ENCODE measurements at places on chromosomes 11 and 22.
A peak's percentile ranks its signal among the peaks of the same experiment; 100 is the strongest.

DNA sequence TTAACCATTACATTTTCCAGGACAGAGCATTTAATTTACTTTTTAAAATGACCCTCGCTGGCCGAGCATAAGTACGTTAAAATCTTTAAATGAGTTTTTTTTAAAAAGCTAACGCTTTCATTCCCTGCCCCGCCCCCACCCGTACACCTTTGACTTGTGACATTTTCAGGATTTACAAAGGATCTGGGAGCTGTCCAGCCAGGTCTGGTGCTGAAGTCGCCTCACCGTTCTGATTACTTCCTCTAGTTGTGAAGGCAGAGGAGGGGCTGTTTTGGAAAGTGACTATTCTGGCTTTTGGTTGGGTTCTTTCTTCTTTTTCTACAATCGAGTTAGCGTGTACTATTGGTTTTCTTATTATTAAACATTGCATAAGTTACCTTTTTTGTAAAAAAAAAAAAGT lies 2.9 kb downstream of the C11orf87 start:
- no peak for DNase-seq

DNA sequence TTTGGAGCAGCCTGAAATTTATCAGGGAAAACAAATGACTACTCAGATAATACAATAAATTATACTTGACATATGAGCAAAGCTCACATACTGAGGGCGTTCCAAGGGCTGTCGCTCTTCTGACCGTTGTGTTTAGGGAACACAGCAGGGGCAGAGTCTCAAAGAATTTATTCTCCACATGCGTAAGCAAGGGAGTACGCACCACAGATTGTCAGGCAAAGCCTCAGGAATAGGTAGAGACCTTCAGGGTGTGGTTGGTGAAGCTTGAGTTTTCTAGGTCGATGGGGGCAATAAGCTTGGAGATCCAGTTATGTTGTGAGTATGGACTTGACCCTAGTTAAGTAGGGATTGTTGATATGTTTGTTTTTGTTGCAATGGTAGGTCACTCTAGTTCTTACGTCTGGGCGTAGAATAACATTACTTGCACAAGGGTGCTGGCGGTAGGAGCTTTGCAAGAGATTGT lies 830 bp downstream of the ACAT1 start:
- DNase-seq = no peak

DNA sequence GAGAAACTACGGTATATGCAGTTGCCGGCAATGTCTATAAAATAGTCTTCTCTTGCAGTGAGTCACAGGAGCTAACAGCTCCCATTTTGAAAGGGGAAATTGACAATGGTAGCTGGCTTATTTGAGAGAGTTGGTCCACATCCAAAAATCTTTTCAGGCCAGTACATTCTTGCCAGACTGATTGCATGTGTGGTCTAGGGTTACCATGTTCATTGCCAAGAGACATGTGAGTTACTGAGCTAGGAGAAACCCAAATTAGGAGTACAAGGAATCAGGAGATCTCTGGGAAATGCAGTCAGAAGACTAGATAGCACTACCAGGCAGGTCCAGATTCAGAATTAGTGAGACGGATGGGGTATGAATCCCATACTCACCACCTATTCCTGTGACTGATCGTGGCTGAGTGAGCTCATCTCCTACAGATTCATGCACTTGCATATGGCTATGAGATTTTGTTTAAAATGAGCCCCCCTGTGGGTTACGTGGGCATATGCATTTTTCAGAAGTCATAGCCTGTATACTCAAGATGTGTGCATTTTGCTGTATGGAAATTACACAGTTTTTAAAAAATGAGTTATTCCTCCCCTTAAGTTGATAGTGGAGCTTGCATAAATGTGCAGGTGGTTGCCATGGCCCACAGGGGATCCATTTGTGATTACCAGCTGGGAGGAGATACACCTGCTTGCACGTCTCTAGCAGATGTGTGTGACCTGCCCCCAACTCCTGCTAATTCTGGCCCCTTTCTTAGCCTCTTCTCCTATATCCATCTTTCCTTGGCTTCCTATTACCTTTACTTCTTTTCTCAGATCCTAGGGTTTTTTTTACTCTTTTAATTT lies 102.7 kb downstream of the COMMD9 start:
- peak; percentile 75 for DNase-seq

DNA sequence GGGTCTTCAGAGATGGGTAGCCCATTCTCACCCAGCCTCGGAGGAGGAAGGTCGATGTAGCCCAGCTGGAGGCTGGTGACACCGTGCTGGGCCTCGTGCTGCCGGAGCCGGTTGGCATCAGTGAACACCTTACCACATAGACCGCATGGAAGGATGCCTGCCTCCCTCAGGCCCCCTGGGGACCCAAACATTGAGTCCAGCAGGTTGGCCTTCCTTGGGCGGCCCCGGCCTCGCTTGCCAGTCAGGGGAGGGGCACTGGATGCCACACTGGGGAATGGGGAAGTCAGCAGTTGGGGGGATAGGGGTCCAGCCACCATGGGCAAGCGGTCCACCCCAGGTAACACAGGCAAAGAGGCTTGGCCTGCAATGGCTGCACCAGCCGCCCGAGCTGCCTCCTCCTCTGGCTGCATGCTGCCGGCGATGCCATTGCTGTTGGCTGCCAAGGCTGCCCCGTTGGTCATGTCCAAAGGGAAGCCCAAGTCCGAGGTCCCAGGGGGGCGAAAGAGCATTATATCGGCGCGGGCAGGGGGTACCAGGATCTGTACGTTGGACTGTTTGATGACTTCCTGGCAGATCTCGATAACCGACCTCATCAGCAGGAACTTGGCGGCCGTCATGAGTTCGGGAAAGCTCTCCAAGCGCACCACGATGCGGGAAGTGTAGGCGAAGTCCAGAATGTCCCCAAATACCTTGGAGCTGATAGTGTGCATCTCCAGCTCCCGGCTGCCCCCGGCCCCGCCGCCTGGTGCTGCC lies 1.4 kb downstream of the PATZ1 start:
- no peak for DNase-seq

DNA sequence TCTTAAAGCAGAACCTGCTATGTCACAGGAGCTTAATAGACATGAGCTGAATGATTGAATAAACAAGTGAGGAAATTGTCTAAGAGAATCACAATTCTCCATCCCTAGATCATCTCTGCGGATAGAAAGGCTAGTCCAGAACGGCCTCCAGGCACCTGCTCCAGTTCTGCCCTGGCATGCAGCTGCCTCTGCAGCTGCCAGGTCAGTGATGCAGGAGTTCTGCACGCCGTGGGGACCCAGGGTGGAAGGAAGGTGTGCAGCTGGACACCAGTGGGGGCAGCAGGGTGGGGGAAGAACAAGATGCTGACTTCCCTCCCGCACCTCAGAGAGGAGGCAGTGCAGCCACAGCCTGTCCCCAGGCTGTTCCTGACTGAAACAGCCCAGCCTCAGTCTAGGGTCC lies 192.1 kb upstream of the NCAM1 start:
- peak; percentile 21 for DNase-seq

- no peak for DNase-seq
Measured at GRCh38 chr11:27119396-27119795, 78.8 kb downstream of the BBOX1 start.

GRCh38 chr11:17488563-17488962 lies 11.9 kb upstream of the ABCC8 start:
- DNase-seq = no peak

DNA sequence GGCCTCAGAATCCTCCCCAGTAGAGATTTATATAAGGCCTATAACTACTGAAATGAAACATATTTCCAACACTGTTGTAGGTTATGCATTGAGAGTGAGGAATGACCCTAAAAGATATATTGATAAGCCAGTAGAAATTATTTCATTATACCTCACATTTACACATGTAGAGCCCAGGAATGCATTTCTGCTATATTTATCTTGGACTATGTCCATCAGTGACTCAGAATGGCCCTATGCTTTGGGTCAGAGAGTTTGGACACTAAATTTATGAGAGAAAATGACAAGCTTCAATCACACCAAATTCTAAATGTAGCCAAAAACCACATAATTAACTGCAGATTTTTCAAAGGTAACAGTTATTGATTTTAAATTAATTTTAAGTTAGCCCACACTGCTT lies 761.9 kb downstream of the DLG2 start:
- DNase-seq = no peak

DNA sequence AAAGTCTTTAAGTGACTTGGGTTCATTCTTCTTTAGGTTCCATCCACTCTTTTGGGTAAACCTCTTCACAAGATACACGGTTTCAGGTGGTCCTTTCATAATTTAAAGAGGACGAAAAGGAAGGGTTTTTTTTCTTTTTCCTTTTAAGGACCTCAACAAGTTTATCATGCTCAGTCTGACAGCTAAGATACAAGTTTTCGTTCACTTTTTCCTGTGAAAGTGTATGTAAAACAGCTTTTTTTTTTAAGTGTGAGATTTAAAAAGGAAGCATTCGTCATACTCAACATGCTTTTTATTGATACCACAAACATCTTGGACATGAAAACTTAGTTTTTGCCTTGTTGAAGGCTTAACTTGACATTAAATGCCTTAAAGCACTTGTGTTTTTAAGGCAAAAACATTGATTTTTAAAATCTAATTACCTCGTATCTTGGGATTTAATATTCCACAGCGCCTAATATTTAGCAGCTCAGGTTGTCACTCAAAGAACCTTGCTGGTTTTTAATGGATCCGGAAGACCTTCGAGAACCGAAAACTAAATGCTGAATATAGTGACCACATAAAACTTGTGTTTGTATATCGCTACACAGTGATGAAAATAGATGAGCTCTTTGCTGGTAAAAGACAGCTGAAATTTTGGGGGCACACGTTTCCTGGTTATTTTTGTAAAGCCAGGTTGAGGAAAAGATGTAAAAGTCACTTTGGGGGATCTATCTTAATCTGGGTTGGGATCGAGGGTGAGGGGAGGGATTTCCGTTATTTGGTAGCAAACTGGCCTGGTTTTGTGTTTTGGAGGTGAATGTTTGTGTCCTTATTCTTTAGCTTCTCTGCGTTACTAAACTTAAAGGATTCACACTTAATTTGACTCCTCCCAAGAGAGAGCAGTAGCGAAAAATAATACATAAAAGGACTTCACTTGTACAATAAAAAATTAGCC lies 2.3 kb downstream of the PCF11 start:
- no peak for DNase-seq

DNA sequence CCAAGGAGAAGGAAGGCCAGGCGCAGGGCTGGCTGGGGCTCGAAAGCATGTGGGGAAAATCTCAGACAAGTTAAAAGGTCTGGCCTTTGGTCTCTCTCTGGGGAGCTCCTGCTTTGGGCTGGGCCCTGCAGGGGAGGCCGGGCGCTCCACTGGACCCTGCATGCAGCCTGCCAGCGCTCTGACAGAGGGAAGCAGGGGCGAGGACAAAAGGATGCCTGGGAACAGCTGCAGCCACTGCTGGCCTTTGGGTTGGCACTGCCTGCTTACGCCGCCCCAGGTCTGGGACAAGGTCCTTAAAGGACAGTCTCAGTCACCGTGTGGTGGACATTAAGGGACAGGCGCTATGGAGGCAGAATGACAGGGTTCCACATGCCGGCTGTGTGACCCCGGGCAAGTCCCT lies 56.4 kb upstream of the TTLL12 start:
- DNase-seq = no peak

DNA sequence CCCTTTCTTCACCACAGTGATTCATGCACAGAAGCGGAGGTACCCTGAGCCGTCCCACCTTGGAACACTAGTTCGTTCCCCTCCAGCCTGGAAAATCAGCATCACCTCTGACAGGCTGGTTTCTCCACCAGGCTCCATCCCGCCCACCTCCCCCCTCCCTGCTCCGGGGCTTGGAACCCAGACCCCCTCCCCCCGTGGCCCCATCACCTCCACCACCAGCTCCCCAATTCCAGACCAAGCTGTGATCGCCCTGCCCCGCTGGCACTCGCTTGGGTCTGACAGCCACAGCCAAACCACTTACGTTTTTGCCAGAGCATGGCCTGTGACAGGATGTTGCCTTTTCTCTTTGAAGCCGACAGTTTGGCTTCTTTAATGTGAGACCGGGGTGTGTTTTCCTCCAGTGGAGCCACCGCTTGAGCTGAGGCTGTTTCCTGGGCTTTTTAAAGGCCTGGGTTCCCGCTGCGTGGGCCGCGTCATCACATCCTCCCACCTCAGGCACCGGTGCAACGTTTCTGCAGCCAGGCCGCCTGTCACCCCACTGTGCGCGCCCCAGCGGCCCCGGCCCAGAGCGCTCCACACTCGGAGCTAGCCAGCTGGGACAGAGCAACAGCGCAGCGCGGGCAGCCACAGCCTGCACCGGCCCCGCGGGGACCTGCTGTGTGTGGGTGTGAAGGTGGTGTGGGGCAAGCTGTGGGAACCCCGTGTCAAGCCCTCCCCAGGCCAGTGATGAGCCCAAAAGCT lies at the start of gene POU2AF1:
POU2AF1 (minus strand) TSS at position 415 of the 741 bp plus-strand sequence; CDS start at position 317, 98 bp downstream.
- no peak for DNase-seq

- DNase-seq = no peak
Measured at GRCh38 chr11:37896016-37896415, 1298.0 kb upstream of the RAG2 start.

DNA sequence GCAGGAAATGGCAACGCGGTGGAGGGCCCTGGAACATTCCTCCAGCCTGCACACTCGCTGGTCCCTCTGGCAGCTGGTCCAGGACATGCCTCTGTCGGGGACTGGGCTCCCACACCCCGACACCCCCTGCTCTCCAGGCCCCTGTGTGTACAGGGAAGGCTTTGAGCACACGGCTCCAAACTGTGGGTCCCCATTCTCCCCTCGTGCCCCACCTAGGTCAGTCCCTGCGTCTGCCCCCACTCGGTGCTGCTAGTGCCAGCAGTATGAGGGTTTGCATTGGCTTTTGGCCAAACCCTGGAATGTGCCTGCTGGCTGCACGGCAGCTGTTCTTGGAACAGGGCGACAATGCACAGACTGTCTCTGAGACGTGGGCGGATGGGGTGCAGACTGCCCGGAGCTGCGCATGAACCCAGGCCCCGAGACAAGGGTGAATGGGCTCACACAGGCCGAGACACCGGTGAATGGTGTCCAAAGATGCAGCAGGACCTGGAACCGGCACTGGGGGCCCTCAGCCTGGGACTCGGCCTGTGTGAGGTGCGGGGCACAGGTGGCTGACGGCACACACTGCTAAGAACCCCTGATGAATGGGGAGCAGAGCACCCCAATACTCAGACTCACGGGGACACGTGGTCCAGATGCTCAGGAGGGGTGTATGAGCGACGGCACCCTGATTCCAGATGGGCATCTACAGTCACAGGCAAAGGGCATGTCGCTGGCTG lies 7.5 kb upstream of the SYT8 start:
- peak; percentile 86 for DNase-seq

GRCh38 chr11:78365381-78365792 lies 52.2 kb downstream of the GAB2 start:
- DNase-seq = no peak

DNA sequence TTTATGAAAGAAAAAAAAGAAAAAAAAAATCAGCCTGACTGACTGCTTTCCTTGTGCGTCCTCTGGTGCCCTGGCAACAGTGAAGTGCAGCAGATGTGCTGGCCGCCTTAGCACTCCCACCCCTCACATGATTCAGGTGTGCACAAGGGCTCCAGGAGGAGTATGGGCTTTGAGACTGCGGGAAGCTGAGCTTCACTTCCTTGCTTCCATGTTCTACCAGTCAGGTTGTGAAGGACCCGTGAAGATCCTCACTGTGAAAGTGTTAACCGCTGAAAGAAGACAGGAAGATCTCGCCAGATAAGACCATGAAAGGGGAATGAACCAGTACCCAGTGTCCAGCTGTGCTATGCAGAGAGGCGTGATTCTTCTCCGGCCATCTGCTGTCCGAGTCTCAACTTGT lies 48.2 kb downstream of the HIRA start:
- DNase-seq = no peak

All from NCI-H345 (cell line).